ENCODE measurements at places on chromosomes 4 and X.

- no peak for DNase-seq
These were observed 249.5 kb downstream of the BCOR start for GRCh38 chrX:39848243-39848642.

GRCh38 chr4:108148316-108148715 lies 20.4 kb downstream of the LEF1 start:
- no peak for DNase-seq

GRCh38 chr4:16199093-16199492 lies 27.2 kb downstream of the TAPT1 start:
- DNase-seq, result no peak

- DNase-seq, result no peak
These were observed 466.1 kb upstream of the GRID2 start for GRCh38 chr4:91837608-91838029.

GRCh38 chr4:145823743-145824142 lies 114.9 kb downstream of the ZNF827 start:
- no peak for DNase-seq

DNA sequence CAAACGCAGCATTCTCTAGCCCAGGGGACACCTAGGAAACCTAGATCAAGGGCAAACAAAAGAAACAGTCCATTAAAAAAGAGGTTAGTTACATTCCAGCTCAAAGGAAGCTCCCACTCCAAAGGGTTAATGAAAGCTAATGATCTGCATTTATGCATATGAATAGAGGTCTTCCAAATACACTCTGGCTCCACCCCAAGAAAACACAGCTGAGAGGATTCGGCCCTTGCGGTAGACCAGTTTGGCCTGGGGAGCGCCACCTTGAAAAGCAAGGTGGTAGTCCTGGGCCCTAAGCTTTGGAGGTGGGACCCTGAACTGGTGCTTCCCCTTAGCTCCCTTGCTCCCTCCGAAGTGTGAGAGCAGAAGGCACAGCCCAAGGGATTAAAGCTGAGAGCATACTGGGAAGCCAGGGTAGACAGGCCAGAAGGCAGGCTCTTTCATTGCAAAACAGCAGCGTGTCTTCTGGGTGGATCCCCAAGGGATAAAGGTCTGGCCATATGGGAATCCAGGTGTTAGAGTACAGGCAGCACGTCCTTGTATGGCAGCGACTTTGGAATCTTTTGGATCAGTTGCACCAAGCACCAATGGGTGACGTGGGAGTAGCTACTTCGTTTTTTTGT lies 3.7 kb downstream of the GABRQ start:
- peak; percentile 84 for DNase-seq

- DNase-seq, result no peak
These were observed 85.0 kb downstream of the HDAC8 start for GRCh38 chrX:72487661-72488060.

Measured in vagina (tissue), 2 donors.